Activated T-cell treated with anti-CD3 and anti-CD28 coated beads for 48 hours (primary cell): ENCODE measurements at places on chromosomes 3 and 15.

- no peak for DNase-seq
These were observed 76.0 kb upstream of the GSK3B start for GRCh38 chr3:120170223-120170622.

DNA sequence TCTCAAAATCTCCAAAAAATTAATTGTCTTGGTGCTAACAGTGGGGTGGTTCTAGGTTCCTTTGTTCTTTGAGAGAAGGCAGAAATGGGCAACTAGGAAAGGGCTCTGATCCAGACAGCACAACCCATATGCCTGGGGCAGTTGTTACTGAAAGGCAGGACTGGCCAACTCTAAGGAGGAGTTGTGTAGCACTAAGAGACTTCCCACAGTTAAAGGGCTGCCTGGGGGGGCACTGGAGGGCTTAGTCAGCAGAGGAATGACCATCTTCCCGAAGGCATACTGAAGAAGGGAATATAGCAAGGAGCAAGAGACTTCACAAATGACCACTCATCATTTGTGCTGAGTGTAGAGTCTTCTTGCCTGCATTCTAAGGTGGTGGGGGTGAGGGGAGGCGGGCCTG, 15.8 kb downstream of the ILDR1 start:
- DNase-seq, result no peak

DNA sequence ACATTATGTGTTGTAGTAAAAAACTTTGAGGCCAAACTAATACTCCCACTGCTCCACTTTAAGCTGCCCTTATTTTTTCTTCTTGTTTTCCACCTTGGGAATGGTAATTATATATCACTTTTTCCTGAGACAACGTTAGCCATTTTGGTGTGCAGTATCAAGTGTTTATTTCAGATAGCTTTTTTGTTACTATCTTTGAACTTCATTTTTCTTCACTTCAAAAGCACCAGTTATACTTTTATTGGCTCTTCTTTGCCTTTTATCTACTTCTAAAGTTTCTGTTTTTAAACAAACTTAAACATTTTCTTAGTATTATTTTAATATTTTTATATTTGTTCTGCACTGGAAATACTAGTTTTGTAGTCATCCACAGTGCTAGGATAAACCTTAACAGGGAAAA, 6.5 kb downstream of the TOPAZ1 start:
- DNase-seq, result no peak

GRCh38 chr3:15754047-15754446, 43.7 kb downstream of the ANKRD28 start:
- DNase-seq, result no peak

DNA sequence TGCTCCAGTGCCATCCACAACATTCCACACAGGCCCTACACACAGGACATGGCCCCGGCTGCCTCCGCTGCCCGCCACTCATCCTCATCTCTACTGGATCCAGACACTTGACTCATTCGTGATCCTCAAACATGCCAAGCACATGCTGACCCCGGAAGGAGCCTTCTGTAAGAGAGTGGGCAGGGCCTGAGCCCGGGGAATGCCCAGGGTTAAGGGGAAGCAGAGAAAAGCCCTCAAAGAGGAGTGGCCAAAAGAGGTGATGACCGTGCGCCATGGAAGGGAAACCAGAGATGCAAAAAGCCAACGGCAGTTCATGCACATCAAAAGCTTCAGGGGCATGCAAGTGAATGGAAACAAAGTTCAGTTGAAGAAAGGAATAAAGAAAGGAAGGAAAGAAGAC, 46.1 kb downstream of the RFTN1 start:
- peak; percentile 37 for DNase-seq

DNA sequence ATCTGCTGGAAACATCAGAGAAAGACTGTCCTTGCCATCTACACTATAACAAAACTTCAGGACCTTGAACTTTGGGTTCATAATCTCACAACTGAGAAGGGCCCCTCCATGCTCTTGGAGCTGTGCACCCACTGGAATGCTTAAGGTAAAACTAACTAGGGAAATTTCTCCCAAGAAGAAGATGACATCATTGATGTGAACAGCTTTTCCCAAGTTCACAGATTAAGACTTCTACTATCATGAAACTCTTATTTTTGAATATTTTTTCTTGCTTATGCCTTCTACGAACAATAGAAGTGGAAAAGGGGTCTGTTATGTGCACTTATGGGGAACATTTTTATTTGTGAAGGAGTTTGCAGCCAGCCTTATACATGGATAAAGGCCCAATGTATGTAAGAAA, 5.0 kb downstream of the CYP11A1 start:
- DNase-seq, result no peak

DNA sequence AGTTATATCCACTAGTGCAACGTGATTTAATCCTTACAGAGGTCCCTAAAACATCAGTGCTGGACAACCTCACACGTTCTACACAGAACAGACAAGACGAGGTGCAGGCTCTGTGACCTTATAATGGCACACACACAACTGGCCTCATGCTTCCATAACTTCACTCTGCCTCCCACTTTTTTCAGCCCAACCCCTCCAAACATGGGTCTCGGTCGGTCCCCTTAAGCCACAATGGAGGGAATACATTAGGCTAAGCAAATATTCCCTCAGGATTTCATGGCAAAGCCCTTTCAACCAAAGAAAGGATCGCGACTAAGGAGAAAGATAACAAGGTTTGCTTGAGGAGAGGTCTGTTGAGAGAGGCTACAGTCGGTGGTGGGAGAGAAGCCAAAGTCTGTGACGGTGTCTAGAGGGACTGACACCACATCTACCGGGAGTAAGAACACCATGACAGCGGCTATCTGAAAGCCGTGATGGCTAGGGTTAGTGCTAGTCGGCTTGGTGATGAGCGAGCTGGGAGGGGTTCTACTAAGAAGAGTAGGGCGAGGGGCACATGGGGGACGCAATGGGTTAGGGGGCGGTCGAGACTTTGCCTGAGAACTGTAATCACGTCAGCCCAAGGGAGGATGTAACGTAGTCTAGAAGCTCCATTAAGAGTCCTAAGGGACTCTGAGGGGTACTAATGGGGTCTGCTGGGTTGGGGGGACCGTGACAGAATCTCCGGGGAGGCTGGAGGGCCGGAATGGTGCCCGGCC, 1.0 kb downstream of the MYO9A start:
- no peak for DNase-seq

DNA sequence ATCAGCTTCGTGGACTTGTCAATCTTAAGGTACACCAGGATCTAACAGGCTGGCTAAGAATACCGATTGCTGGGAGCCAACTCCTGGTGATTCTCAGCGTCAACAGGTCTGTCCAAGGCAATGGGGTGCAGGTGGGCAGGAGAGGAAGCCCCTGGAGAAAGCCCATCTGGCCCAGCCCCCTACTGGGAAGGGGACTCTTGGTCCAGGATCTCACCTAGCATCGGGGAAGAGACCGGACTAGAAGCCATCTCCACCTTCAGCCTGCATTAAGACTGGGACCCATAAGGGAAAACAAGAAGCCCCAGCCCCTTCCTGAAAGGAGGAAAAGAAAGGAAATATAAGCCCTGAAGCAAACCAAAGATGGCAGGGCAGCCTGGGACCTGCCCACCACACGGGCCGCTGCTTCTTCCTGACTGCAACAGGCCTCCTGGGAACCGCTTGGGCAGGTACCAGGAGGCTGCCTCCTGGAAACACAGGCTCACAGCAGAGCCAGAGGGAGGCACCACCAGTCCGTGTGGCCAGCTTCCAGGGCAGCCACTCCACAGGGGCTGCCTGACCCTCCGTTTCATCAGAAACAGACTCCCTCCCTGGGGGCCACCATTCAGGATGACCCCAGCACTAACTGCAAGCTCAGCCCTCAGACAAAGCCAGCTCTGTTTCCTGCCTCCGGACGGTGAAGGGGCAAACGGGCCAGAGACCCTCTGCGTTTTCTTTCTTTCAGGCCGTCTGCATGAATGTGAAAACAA, 100.2 kb downstream of the LRIG1 start:
- DNase-seq, result no peak

- DNase-seq, result no peak
These were observed 55.1 kb upstream of the ACAD9 start for GRCh38 chr3:128824132-128824850.

- no peak for DNase-seq
These were observed 28.0 kb upstream of the VGLL4 start for GRCh38 chr3:11671648-11672100.

GRCh38 chr3:169813278-169813677, 574 bp upstream of the LRRC34 start:
- DNase-seq, result no peak

- DNase-seq, result no peak
These were observed 19.5 kb upstream of the CAV3 start for GRCh38 chr3:8713901-8714759.

GRCh38 chr3:98032904-98033303, 2.2 kb downstream of the GABRR3 start:
- DNase-seq, result no peak

- DNase-seq, result no peak
These were observed 90.2 kb downstream of the CRTC3 start for GRCh38 chr15:90619939-90620338.

DNA sequence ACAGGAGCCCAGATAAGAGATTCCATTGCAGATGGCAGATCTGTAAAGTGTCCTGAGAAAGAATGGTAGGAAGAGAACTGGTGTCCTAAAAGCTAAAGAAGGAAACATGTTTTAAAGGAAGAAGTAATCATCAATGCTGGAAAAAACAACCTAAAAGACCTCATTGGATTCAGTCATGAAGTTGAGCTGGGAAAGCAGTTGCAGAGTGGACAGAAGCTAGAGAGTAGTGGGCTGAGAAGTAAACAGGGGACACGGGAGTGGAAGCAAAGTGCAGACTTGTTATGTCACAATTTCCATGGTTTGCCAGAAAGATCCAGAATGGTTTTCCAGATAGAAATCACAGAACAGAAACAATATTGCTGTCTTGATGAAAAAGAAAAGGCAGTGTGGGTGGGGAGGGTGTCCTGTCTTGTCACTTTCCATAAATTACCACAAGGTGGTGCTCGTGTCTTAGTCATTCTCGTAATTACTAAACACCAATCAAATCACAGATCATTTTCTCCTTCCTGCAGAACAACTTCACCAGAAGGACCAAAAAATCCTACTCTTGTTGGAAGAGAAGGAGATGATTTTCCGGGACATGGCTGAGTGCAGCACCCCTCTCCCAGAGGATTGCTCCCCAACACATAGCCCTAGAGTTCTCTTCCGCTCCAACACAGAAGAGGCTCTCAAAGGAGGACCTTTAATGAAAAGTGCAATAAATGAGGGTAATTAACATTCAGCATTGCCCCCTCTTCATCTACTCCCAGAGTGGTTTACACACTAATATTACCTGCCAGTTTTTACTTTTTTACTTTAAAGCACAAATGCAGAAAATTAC, 64.5 kb downstream of the KLHL25 start:
- DNase-seq, result no peak

DNA sequence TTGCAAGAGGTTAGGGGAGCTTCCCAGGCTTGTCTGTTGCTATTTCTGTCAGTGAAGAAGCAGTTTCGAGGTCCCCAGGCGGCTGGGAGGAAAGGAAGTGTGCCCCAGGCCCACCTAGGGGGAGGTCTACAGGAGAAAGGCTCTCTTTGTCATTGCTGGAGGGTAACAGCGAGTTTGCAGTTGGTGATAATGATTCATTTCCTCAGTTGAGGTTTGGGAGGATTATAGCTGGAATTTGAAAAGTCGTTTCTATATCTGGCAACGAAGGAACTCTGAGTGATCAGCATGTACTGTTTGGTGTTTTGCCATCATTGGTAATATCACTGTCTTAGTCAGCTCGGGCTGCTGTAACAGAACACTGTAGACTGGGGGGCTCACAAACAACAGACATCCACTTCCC, 65.5 kb upstream of the UBE3A start:
- no peak for DNase-seq

DNA sequence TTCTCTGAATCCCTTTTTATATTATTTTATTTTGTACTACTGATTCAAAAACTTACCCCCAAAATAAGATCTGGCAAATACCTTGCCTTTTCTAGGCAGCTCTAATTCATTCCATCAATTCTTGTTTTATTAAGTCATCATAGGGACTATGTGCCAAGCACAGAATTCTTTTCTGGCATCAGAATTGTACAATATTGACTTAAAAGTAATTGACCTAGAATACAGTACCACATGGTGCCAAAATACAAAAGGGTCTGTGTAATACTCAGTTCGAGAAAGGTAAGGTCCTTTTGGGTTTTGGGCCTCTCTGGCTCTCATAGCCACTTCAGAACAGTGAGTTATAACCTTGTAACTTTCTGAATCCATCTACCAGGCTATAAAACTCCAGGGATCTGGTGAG, 46.2 kb downstream of the KBTBD8 start:
- DNase-seq, result no peak

DNA sequence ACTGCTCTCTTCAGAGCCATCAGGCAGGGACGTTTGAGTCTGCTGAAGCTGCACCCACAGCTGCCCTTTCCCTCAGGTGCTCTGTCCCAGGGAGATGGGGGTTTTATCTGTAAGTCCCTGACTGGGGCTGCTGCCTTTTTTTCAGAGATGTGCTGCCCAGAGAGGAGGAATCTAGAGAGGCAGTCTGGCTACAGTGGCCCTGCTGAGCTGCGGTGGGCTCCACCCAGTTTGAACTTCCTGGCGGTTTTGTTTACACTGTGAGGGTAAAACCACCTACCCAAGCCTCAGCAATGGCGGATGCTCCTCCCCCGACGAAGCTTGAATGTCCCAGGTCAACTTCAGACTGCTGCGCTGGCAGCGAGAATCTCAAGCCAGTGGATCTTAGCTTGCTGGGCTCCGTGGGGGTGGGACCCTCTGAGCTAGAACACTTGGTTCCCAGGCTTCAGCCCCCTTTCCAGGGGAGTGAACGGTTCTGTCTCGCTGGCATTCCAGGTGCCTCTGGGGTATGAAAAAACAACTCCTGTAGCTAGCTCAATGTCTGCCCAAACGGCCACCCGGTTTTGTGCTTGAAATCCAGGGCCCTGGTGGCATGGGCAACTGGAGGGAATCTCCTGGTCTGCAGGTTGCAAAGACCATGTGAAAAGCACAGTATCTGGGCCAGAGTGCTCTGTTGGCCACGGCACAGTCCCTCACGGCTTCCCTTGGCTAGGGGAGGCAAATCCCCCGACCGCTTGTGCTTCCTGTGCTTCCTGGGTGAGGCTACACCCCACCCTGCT, 21.1 kb upstream of the ST6GAL1 start:
- peak; percentile 53 for DNase-seq

DNA sequence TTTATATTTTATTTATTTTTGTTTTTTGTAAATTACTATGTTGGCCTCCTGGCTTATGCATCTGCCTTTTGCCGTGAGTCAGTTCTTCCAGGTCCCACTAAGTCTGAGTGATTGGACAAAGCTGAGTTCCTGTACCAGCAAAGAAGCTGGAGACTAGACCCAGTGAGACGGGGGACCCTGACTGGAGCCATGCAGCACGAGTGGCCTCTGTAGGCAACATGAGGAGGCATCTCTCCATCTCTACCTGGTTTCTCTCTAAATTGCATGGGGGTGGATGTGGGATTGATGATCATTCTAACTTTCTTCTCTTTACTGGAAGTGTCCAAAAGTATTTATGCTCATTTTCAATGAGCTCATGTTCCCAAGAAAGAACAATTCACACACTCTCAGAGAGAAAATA, 155.3 kb upstream of the MRPL3 start:
- no peak for DNase-seq
